ENCODE measurements at places on chromosomes 7 and 10. TPM values are rescaled to one million over a fixed set of nuclear protein-coding genes. Genes with fewer than 3 reads are reported as not detected.

DNA sequence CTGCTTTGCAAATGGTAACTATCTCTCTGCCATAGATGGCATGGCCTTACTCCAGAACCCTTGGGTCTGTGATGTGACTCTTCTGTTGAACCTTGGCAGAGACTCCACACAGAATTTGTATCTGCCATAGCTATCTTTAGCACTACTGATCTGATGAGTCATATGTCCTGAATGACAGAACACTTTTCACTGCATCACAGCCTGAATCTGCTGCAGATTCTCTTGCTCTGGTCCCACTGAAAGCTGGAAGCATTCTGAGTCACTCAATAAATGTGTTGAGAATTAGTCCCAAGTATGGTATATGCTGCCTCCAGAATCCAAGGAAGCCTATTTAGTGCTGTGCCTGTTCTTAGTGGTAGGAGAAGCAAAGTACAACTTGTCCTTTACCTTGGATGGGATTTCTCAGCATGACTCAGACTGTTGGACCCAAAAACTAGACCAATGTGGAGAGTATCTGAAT, 39.5 kb upstream of the ANKRD1 start:
- DNase-seq, result no peak

FFAR4 gene
- 1.4 TPM for total RNA-seq

DNA sequence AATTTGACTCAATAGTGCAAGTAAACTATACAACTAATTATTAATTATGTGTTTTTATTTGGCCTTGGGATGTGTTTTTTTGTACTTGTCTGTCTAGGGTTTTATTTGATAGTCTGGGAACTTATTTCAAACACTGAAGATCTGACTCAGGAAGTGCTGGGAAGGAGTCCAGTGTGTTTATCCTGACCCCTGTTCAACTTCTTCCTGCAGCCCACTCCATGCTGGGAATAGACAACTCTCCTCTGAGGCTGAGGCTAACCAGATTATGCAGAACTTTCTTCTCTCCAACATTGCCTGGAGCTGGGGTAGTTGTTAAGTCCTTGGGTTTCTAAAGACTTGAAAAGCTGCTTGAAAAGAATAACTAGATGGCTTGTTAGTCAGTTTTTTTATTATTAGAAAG, 6.9 kb downstream of the CISD1 start:
- no peak for DNase-seq

DNA sequence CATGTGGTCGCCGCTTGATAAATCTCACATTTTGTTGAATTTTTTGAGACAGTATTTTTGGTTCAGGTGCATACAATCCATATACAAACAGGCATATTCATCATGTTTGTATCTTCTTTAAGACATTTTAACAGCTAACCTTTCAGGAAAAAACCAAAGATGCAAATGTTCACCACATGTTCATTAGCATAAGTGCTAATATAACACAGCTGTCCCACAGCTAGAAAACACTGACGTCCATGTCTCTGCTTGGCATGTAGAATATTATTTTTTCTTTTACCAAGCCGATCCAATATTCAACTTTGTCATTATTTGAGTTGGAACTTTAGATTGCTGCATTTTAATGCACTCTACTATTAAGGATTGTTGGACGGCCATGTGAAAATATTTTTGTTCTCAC, 31.2 kb downstream of the BMPER start:
- no peak for DNase-seq

GRCh38 chr10:116761883-116762282, 19.5 kb upstream of the HSPA12A start:
- no peak for DNase-seq

SPOCK2 gene
- 8.1 TPM for total RNA-seq

- no peak for DNase-seq
Observed at GRCh38 chr7:45203936-45204445, 46.4 kb downstream of the RAMP3 start.
